Kidney epithelial cell (primary cell): ENCODE measurements at places on chromosomes 16 and 17. TPM values are rescaled to one million over a fixed set of nuclear protein-coding genes. Genes with fewer than 3 reads are reported as not detected.

The CDR2L gene
- total RNA-seq, result 51.9 and 52.3 TPM in 2 replicates

- no peak for DNase-seq
Measured at GRCh38 chr17:68197091-68197996, 50.5 kb upstream of the AMZ2 start.

The OR1F1 gene
- not detected in 2 replicates for total RNA-seq

DNA sequence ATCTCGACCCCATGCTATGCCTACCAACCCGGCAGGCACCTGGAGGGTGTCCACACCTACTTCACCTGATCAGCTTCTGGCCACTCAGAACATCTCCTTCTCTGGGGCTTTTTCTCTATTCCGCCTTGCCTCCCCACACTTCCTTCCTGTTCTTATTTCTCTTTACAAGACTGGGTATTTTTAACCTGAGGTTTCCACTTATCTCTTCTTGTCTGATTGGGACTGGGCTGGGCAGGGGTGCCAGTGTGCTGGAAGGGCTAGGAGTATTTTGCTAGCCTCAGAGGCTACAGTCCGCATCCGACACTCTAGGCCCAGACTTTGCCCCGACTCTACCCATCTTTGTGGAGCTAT is 26.2 kb upstream of the ZNF652 start:
- no peak for DNase-seq

The PPY gene
- not detected in 2 replicates for total RNA-seq

- no peak for DNase-seq
Measured at GRCh38 chr17:66633317-66633965, 201.5 kb upstream of the CACNG5 start.

GRCh38 chr17:62745806-62746205 is 62.3 kb downstream of the MARCHF10 start:
- no peak for DNase-seq

The NFATC2IP gene
- 18.4 and 20.8 TPM in 2 replicates for total RNA-seq

GRCh38 chr17:74353446-74354060 is 8.1 kb downstream of the BTBD17 start:
- DNase-seq, result no peak

- no peak for DNase-seq
Measured at GRCh38 chr17:77926981-77927380, 31.5 kb upstream of the TNRC6C start.

- DNase-seq, result no peak
Measured at GRCh38 chr17:16329519-16330271, 23.6 kb downstream of the CENPV start.
